ENCODE measurements at places on chromosomes 1 and 21.

DNA sequence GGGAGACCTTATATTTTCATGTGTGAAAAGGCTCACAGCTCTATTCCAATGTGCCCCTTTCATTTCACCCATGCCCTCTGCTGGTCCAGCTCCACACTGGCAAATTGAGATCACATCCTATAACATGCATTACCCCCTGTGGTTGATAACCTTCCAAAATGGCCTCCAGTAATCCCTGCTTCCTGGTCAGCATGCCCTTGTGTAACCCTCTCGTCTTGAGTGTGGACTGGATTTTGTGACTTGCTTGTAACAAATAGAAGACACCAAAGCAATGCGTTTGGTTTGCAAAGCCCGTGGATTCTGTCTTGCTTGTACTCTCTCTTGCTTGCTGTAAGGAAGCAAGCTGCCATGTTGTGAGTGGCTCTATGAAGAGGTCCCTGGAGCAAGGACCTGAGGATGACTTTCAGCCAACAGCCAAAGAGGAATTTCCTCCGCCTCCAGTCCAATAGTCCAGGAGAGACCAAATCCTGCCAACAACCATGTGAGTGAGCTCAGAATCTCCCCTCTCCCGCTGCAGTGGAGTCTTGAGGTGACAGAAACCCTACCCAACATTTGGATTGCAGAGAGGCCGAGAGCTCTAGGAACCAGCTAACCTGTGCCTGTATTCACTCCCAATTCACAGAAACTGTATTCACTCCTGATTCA lies 17.4 kb downstream of the KCNA10 start:
- no peak for DNase-seq

- no peak for DNase-seq
Observed at GRCh38 chr1:173409613-173410012, 67.5 kb upstream of the PRDX6 start.

DNA sequence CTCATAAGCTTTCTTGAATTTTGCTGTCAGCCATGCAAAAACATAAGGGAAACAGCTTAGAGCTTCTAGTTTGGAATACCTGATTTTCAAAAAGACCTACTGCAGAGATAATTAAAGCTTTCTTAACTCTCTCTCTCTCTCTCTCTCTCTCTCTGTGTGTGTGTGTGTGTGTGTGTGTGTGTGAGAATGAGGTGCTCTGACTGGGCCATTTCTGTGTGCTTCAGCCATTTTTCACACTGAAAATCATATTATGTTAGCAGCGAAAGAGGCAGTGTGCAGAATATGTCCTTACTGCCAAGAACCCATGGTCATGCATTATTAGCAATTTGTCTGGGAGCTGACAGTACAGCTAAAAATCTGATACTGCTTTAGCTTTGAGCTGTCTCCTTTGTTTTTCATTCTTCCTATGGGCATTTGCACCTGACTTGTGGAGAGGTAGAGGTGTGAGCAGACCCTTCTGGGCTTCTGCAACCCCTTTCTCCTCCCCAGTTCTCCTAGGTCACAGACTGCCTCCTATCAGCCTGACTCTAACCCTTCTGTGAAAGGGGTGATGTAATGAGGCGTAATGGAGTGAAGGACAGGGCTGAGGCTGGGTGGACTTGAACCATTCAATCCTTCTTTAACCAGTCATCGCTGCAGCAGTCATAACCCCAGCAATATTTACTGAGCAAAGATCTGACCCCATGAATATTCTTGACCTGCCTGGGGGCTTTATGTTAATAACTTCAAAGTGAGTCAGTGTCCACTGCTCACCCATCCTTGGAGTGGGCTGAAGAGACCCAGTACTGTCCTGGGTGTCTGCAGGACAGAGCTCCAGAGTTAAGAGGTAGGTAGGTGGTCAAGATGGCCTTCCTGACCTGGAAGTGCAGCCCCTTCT lies 61.2 kb downstream of the SYT6 start:
- no peak for DNase-seq

- no peak for DNase-seq
Observed at GRCh38 chr1:180863158-180863775, 49.4 kb upstream of the KIAA1614 start.

DNA sequence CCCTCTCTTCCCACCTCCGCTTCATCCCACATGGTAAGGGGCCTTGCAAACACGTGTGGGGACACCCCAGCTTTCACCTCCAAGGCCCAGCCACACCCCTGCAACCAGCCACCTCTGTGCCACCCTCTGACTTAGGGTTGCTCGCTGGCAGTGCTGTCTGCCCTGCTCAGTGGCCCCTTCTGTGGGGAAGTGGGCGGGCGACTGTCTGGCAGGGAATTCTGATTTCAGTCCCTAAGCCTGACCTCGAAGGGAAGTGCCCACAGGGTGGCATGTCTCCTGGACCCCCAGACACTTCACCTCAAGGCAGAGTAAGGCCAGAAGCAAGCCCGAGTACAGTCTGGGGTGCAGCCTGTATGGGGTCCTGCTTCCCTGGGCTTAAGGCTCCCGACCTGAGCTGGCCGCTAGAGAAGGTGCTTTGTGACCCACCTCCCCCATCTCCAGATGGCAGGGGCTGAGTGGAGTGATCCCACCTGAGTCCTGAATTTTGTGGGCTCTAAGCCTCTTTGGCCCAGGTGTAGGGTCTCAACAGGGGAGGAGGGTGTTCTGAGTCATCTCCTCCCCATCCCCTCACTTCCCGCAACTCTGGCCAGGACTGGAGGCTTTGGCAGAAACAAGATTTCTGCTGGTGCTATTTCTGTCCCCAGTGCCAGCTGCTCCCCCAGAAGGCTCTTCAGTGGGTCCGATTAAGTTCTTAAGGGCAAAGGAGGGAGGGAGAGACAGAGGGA lies 7.0 kb downstream of the RD3 start:
- DNase-seq: no peak

DNA sequence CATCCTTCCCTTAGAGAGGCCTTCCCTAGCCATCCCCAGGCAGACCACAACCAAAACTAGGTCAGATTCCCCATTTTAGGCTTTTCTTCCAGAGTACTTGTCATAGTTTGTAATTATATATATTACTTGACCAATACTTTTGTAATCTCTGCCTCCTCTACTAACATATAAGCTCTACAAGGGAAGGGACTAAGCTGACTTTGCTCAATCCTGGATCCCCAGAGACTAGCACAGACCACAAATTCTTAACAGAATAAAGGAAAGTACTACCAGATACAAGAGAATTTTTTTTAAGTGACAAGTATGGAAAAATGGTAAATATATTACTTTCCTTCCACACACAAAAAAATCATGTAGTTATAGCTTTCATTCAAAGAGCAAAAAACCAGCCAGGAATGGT lies 2.0 kb downstream of the ZMYM6 start:
- no peak for DNase-seq

DNA sequence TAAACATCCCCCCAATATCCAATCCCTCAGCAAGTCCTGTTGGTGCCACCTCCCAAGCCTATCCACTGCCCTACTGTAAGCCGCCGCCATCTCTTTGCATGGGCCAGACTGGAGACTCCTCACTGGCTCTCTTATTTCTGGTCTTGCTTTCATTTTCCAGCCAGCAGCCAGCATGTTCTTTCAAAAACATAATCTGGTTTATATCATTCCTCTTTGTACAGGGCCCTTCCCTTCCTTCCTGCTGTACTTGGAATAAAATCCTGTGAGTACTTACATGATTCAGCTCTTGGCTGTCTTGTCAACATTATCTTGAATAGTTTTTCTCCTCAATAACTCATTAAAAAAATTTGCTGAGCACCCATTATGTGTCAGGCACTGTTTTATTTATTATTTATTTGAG lies 28.2 kb downstream of the TLR5 start:
- no peak for DNase-seq

DNA sequence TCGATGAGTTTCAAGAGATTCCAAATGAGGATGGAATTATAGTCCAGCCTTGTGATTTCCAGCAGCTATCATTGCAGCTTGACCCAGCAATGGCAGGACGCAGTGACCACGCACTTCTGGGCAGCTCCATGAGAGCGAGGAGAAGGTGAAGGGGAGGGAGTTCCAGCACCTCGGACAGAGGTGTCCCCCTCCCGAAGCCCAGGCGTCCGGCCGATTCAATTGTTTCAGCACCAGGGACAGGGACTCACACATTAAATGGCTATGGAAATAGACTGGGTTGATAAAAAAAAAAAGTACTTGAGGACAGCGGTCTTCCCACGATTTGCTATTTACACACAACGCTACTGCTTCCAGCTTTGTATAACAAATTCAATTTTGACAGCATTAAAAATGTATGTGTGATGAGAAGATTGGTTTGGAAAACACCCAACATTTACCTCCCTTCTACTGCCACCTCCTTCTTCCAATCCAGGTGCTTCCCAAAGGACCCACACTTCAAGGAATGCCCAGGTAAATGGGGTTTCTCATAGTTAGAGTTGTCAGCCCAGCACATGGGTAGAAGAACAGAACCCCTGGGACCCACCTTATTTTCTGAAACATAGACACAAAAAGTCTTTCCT lies 71.8 kb downstream of the DISP3 start:
- peak; percentile 88 for DNase-seq

DNA sequence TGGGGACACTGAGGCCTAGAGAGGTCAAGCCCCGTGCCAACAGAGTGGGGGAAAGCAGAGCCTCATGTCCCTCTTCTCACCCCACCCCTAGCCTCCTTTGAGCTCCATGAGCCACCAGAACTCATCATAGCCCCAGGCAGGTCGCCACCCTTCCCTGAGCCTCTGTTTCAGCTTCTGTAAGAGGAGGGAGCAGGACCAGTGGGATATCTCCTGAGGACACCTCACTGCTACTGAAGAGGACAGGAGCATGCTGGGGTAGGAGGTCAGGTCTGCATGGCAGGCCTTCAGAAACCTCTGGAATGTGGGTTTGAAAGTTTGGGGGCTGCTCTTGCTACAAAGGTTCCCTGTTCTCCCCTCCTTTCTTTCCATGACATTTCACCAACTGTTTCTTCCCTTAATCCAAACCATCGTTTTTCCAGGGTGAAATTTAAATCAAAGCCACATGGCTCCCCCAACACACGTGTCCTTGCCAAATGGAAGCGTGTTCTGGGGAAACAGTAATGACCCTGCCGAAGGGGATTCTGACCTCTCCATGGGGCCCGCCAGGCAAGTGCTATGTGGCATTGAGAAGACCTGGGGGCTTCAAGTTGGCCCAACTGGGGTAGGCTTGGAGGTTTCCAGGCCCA lies 88.1 kb upstream of the RUNX3 start:
- no peak for DNase-seq

DNA sequence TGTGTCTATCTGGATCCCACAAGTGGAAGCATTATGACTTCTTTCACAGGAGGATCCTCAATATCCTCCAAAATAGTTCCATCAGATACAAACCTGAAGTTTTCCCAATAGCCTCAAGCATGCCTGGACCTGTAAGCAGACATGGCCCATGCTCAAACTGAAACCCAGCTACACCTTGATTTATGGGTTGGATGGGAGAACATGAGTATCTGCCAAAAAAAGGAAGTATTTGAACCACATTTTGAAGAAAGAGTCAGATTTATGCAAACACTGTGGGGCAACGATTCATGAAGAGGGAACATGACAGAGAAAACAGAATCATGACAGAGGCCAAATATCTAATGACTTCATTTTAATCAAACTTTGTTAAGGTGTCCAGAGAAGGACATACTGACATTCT lies 351.0 kb upstream of the NFIA start:
- no peak for DNase-seq

GRCh38 chr1:31633117-31633516 lies 11.6 kb downstream of the PEF1 start:
- DNase-seq: no peak

GRCh38 chr1:233904633-233905415 lies at the start of gene SLC35F3:
Gene SLC35F3 (plus strand): TSS chr1:233904676.
- no peak for DNase-seq

GRCh38 chr1:20032425-20032824 lies 37.6 kb upstream of the PLA2G5 start:
- no peak for DNase-seq

- no peak for DNase-seq
Observed at GRCh38 chr1:180542838-180543145, 16.0 kb upstream of the OVAAL start.

GRCh38 chr1:196877964-196878363 lies 9.9 kb upstream of the CFHR4 start:
- DNase-seq: peak; percentile 7

DNA sequence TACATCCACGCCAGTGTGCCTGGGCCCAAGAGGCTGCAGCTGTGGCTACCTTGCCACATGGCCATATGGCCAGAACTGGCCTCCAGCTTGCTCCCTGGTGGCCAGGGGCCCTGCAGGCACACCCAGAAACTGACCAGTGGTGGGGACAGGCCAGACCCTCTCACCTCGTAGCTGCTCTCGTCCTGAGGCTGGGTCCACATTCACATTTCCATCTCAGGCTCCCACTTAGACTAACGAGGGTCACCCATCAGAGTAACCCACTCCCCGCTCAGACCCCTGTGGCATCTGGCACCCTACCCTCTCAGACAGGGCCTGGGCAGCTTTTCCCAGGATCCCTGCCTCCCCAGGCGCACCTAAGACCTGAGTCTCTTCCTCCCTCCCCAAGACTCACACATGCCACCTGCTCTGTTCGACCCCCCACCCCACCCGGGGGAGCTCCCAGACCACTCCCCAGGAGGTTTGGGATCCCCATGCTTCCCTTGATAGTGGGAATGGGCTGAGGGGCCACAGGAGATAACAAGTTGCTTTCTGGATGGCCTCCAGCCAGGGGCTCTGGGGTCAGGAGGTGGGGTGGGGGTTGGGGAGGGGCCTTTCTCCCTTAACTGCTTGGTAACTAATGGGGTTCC lies 21.3 kb upstream of the RNU1-4 start:
- no peak for DNase-seq

- DNase-seq: no peak
Observed at GRCh38 chr21:28982637-28983036, 10.0 kb downstream of the LTN1 start.

GRCh38 chr21:25888711-25889110 lies 153.9 kb downstream of the GABPA start:
- no peak for DNase-seq

DNA sequence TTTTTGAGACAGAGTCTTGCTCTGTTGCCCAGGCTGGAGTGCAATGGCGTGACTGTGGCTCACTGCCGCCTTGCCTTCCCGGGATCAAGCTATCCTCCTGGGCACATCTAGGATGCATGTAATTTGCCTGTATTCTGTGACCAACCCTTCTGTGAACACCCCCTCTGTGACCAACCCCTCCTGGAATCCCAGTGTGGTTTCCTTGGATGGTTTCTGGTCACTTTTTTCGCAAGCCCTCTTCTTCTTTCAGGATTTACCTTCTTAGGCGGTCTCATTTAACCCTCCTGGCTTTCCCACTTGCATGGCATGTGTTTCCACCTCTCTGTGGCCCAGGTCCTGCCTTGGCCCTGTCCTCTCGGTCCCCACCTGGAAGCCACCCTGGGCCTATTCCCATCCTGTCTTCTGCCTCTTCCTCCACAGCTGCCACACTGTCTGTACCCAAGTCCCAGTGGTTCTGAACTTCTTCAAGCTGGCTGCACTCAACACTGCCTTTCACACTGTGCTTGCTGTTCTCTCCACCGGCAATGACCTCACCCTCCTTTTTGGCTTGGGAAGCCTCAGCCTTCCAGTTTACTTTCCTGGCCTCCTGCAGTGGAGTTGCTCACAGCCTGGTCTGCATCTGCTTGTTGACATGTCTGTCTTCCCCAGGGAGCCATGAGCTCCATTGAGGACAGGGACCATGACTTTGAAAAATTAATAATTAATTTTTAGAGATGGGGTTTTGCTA lies 57.0 kb downstream of the DISC1 start:
- no peak for DNase-seq

- DNase-seq: no peak
Observed at GRCh38 chr1:73782901-73783300, 415.1 kb downstream of the LRRIQ3 start.

All from left renal cortex interstitium (tissue), 4 donors.